ENCODE measurements at places on chromosomes 4 and X. TPM values are rescaled to one million over a fixed set of nuclear protein-coding genes. Genes with fewer than 3 reads are reported as not detected.
A peak's percentile ranks its signal among the peaks of the same experiment; 100 is the strongest.

DNA sequence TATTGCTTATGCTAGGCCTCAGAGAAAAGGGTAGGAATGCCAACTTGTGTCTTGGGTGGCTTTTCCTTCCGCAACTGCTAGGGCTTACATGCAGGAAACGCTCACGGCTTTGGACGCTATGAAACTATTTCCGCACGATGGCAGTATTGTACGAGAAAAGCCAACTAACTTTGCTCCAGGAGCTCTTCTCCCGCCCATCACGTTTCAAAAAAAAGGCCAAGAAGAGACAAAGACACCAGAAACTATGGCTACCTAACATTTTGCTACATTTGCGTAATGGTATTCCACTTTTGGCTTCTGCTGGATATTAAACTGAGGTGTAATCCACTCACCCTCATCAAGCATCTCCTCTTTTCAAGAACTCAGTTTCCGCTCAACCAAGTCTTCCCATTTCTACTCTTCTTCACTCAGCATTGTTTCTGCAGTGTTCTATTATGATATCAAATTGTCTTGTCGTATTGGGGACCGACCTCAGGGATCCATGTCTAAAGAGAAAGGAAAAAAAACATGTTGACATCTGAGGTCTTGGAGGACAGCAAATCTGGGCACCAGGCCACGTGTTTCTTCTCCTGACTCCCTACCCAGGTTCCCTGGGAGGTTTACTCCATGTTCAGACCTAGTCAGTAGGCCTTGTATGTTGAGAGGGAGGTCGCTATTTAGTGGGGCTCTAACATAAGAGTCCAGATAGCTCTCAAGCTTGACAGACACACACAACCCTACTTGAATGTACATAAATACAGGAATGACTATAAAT, 239.4 kb upstream of the STK26 start:
- DNase-seq = peak; percentile 95

DNA sequence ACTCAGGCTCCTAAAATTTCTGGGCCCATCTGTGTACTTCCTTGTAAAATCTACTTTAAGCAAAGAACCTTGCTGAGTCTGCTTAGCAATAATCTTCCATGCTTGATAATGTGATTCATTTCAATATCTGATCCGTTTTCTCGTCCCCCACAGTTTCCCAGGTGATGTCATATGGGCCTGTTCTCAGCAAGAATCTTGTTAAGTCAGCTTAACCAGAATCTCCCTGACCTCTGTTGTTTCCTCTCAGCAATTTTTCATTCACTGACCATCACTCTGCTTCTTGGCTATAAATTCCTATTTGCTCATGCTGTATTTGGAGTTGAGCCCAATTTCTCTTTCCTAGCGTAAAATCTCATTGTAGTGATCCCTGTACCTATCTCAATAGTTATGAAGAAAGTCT, 13.9 kb downstream of the CSN2 start:
- DNase-seq = no peak

DNA sequence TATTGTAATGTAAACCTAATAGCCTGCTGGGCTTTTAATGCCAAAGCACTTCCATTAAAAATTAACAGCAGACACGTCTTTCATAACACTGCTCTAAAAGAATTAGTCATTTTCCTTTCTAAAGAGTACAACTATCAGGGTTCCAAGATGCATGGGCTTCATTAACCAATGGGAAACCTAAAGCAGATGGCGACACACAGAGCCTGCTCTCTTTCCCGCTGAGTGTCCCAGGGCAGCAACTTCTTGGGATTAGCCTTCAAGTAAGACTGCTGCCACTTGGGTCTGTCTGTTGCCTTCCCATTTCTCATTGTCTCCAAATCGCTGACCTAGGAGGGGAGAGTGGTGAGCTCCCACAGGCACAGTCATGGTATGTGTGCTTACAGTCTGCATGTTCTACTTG, 14.0 kb upstream of the PHKA2 start:
- DNase-seq = no peak

DNA sequence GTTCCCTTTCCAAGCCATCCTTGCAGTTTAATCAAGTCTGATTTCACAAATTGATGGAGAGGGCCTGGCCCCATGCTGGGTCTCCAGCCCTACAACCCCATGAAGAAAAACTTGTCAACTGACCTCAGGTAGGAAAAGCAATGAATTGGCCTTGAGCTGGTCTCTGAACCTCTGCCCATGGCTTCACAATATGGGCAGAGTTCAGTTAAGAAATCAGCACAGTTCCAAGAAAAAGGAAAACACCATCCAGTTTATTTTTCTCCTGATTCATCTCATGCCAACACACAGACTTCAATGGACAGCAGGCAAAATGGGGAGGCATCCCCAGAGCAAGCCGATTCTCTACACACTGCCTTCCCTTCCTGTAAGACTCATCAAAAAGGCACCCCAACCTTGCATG, 3.3 kb downstream of the RIPPLY1 start:
- DNase-seq = no peak

DNA sequence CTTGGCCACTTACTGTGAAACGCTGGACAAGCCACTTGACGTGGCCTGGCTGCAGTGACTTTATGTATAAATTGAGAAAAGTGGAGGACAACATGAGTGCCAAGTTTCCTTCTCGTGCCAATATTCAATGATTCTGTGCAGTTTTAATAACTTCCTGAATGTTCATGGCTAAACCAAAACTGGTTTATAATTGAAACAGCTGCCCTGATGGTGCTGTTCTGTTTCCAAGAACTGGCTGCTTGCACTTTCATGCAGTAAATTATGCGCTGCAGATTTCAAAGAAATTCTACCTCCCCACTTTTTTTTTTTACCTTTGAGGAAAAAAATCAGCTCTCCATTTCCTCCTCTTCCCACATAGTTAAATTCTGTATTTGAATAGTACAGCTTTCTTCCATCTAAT, 205.2 kb upstream of the CASK start:
- DNase-seq = no peak

DNA sequence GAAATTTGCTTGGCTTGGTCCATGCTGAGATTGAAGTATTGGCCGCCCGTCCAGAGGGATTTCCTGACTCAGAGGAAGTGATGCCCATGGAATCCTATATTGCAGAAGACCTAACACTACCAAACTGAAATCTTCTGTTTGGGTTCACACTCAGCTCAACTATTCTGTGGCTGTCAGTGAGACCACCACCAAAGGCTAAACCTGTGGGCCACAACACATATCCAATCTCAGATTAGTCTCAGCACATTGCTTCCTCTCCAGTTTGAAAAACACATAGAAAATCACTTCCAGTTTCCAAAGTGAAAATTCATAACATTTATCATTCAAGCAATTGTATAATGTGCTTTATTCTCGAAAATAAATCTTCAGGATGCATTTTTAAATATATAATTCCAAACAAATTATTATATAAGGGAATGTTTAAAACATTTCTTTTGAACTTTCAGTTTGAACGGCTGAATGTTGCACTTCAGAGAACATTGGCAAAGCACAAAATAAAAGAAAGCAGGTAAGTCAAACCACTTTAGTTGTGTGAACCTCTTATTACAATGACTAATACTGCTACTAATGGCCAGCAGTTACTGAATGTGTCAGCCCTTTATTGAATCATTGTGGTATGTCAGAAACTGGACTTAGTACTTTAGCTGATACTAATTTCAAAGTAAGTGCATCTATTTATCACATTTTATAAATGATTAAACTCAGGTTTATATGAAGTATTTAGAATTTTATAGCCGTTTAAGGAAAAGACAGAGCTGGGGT, 37.0 kb downstream of the GUCY1A1 start:
- DNase-seq = no peak

- no peak for DNase-seq
These were observed 47.1 kb upstream of the SORBS2 start for GRCh38 chr4:185859111-185859510.

- DNase-seq = no peak
These were observed 602.0 kb downstream of the GLUD2 start for GRCh38 chrX:121649417-121649816.

DNA sequence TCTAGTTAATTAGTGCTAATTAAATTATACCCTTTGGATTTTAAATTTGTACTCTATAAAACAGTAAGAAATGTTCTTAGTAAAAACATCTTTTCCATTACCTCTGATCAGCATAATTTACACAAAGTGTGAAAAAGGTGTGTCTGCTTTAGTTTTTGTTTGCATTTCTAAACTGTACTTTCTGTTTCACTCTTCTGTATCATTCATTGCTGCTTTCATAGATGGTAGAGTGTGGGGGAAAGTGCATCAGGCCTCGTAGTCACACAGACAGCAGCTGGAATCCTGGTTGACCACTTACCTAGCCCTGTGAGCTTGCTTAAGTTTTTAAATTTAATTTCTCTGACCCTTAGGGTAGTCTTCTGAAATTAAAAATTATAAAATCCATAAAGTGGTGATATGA, 275.4 kb upstream of the PITX2 start:
- DNase-seq = no peak

DNA sequence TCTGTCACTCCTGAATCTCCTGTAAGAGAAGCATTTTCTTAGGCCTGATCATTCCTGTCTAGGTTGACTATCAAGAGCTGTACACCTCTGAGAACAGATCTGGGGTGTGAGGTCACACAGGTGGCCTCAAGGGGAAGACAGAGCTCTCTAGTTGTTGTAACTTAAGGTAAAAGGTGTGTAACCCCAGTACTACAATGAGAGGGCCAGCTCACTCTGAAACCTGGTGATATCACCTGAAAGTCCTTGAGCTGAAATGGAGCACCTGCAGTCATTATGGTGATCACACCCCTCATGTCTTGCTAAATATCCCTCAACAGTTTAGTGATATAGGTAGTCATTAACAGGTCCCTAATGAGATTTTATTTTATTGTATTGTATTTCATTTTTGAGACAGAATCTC, 8.8 kb upstream of the FAM9C start:
- no peak for DNase-seq

DNA sequence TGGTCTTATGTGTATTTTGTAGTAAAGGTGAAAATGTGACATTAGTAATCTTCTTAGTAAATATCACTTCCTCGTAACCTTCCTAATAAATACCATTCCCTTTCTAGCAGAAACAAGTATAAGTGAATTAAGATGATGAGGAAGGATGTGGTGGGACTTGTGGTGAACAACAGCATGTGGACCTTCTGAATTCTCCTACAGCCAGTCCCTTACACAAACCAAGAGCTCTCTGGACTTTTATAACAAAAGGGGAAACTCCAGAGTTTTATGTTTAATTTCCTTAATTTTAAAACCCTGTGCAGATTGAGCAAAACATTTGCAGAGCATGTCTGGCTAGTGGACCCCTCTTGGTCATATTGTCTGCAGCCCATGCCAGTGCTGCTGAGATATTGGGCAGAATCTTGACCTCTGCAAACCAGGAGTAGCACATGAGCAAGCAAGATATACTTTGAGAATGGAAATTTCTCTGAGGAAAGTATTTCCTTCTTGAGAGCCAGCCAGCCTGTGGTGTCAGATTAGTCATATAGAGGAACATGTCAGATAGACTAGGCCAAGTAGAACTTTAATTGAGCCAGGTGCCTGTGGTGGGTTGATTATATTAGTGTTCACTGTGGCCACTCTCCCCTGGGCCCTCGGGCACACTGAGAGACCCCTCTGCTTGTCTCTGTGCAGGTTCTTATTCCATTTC, 328.2 kb downstream of the DKK2 start:
- DNase-seq = no peak

DNA sequence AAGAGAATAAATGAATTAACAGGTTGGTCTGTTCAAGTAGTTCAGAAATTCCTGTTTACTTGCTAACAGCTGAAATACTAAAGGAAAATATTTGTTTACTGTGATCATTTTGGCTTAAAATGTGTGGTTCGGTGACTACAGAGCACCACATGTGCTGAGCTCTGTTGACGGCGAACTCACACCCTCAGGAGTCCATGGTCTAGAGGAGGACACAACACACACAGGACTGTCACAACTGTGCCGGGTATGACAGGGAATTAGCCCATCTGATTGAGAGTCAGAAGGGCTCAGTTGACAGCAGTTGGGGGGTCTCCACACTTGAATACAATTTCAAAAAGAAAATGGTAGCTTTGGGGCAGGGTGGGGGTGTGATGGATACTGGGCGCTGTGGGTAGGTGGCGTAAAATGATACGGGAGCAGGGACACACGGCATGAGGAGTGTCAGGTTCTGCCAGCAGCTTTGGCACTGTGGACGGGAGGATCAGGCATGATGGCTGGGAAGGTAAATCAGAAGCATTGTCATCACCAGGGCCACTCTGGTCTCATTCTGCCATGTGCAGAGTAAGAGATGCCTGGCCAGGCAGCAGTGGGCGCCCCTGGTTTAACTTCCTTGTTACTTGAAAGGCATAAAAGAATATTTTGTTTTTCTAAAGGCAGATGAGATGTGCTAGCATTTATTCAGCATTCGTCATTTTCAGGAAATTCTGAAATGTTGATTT, 33.3 kb downstream of the CLDN22 start:
- DNase-seq = no peak

GRCh38 chrX:48504261-48504660, 4.5 kb upstream of the PORCN start:
- no peak for DNase-seq

- DNase-seq = no peak
These were observed 38.6 kb downstream of the PHOX2B start for GRCh38 chr4:41709844-41710481.

DNA sequence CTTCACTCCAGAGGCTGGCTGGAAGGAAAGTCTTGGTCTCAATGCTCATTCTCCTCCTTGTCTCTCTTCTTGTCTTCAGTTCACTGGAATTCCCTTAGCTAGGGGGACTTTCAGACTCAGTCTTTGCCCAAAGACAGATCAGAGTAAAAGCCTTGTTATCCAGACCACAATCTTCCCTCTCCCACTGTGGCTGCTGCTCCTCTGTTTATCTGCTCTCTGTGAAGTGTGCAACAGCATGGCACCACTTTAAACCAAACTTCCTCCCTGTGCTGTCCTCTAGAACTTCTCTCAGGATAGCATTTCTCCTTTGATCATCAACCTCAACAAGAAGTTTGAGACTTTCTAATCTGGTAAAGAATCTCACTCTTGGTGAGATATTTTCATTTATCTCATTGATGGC, 530.1 kb upstream of the SLIT2 start:
- no peak for DNase-seq

The MTHFD2L gene
- polyA plus RNA-seq = 14.0 TPM

The ASMT gene
- polyA plus RNA-seq = 0.44 TPM

The MAGT1 gene
- 72.7 TPM for polyA plus RNA-seq

The H2BW2 gene
- 1.9 TPM for polyA plus RNA-seq

The TEX13D gene
- not detected for polyA plus RNA-seq

The SPRY1 gene
- 136 TPM for polyA plus RNA-seq

The MAGEA4 gene
- not detected for polyA plus RNA-seq

The GPR50 gene
- polyA plus RNA-seq = not detected

The DCX gene
- polyA plus RNA-seq = 0.27 TPM

The ARAP2 gene
- polyA plus RNA-seq = 6.4 TPM

The CBLL2 gene
- not detected for polyA plus RNA-seq

The CD40LG gene
- 0.12 TPM for polyA plus RNA-seq

The TLR1 gene
- 5.1 TPM for polyA plus RNA-seq

Measured in right lung (tissue), 10 donors.